ENCODE measurements at places on chromosomes 11 and 22.

GRCh38 chr22:43850529-43850928 lies 11.8 kb downstream of the SULT4A1 start:
- DNase-seq, result no peak

- no peak for DNase-seq
Measured at GRCh38 chr11:19435306-19435989, 194.7 kb upstream of the E2F8 start.

- peak; percentile 39 for DNase-seq
Measured at GRCh38 chr11:47233989-47234668, 14.5 kb downstream of the ACP2 start.

- DNase-seq, result no peak
Measured at GRCh38 chr11:89163686-89164085, 14.0 kb upstream of the TYR start.

GRCh38 chr11:96614846-96615245 lies 225.0 kb downstream of the JRKL start:
- DNase-seq, result no peak

GRCh38 chr11:129937592-129938238 lies 42.3 kb upstream of the NFRKB start:
- no peak for DNase-seq

- DNase-seq, result no peak
Measured at GRCh38 chr22:39984006-39984405, 10.7 kb upstream of the FAM83F start.

DNA sequence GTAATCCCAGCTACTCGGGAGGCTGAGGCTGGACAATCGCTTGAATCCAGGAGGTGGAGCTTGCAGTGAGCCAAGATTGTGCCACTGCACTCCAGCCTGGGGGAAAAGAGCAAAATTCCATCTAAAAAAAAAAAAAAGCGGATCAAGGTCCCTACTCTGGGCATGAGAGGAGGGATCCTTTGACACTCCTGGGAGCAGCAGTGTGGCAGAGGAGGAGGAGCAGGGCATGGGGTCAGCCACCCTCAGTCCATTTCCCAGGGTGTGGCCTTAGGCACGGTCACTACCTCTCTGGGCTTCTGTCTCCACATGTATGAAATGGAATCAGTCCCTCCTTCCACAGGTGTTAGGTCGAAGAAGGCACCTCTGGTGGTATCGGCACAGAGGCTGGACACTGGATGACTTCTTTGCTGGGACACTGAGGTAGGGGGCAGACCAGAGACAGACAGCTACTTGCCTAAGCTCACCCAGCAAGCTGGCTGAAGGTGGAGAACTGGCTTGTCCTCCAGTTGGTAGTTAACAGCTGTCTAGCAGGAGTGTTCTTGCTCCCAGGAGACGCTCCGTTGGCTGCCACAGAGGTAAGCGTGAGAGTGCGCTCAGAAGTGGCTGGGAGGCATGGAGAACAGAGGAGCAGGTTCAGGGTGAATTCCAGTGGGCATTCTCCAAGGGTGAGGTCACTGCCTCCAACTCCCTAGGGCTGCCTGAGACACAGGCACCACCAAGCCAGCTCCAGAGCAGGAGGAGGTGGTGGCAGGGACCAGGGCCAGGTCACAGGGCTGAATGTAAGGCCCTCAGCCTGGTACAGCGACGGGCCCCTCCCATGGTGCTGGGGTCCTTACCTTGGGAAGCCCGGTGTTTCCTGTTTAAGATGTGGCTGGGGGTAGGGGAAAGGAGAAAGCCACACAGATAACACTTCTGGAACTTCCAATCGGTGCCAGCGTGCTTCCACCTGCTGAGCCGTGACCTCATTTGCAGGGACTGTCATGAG lies 19.5 kb downstream of the TXN2 start:
- DNase-seq, result no peak

DNA sequence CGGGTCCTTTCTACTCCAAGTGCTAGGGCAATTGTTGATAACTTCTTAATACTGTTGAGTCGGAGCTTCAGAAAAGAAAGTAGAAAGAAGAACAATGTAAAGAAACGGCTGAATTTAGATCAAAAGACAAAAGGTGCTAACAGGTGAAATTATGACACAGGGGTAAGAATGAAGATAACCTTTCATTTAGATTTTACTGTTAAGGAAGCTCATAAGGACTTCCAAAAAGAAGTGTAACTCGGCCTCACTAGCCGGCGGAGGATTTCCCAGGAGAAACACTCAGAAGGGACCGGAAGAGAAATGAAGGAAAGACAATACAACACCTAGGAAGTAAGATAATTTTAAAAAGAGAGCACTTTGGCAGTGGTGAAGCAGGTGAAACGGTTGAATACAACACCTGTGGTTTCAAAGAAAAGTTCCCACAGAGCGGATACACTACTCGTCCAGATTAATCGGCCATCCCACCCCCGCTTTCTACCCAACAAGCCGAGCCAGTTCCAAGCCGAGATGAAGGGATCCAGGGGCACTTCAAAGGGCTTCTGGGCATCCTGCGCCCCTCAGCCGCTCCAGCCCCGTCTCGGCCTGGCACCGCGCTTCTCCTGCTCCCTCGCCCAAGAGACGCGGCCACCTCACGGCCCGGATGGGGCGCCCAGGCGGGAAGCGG lies 737 bp downstream of the PPP2R1B start:
- DNase-seq, result no peak

- no peak for DNase-seq
Measured at GRCh38 chr11:61696602-61697001, 16.4 kb downstream of the DAGLA start.

- no peak for DNase-seq
Measured at GRCh38 chr11:73275381-73275750, 3.2 kb downstream of the P2RY6 start.

DNA sequence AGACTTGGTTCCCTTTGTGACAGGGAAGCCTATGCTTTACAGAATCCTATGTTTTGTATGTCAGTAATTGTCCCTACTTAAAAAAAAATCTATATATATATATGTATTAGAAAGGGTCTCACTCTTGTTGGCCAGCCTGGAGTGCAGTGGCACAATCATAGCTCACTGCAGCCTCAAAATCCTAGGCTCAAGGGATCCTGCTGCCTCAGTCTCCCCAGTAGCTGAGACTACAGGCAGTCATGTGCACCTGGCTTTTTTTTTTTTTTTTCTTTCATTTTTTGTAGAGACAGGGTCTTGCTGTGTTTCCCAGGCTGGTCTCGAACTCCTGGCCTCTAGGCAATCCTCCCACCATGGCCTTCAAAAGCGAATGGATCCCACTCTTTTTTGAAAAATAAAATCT lies 2.1 kb upstream of the NEAT1 start:
- no peak for DNase-seq

DNA sequence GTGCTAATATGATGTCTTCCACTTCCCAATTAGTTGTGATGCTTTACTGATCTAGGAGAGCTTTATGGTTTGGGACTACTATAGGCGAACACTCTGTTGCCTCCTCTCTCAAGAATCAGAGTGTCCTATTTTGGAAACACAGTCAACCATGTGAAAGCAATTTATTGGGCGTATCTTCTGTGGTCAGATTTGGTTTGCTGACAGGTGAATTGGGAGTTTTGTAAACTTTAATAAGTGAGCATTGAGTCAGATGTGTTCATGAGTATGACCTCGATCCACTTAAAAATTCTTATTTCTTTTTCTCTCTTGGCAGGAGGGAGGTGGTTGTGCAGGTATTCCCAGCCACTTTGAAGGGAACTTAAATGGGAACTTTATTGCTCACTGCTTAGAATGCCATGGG lies 4.4 kb downstream of the CAT start:
- no peak for DNase-seq

- no peak for DNase-seq
Measured at GRCh38 chr22:25350551-25350971, 131.1 kb downstream of the CRYBB2 start.

GRCh38 chr11:73965076-73965763 lies 14.4 kb downstream of the DNAJB13 start:
- no peak for DNase-seq

GRCh38 chr11:86919557-86920210 lies 35.5 kb downstream of the FZD4 start:
- DNase-seq, result peak; percentile 30

GRCh38 chr22:21567456-21568346 lies at the start of gene UBE2L3:
Gene UBE2L3 (plus strand): TSS chr22:21567714. CDS start chr22:21567745, 31 bp downstream.
- peak; percentile 14 for DNase-seq

- DNase-seq, result no peak
Measured at GRCh38 chr11:11069841-11070835, 212.3 kb upstream of the ZBED5 start.

GRCh38 chr11:125978778-125979407 lies 33.0 kb downstream of the VSIG10L2 start:
- DNase-seq, result no peak

GRCh38 chr22:50104141-50104544 lies 14.3 kb downstream of the MOV10L1 start:
- no peak for DNase-seq

GRCh38 chr11:22521226-22521625 lies 104.4 kb downstream of the FANCF start:
- no peak for DNase-seq

GRCh38 chr11:60964801-60965200 lies 6.7 kb upstream of the CD6 start:
- DNase-seq, result no peak

- no peak for DNase-seq
Measured at GRCh38 chr22:40541300-40541699, 95.2 kb downstream of the MRTFA start.
